ENCODE measurements at places on chromosomes 3 and 15.

GRCh38 chr3:111541911-111542483 is at the start of gene CD96:
Gene CD96 (plus strand): TSS chr3:111542197. CDS start chr3:111542249, 52 bp downstream.
- DNase-seq = no peak

- no peak for DNase-seq
These were observed 33.1 kb downstream of the QTRT2 start for GRCh38 chr3:114089675-114090074.

- DNase-seq = no peak
These were observed 11.7 kb upstream of the WNT7A start for GRCh38 chr3:13891492-13892073.

- no peak for DNase-seq
These were observed 66.9 kb upstream of the FGF12 start for GRCh38 chr3:192794216-192794615.

DNA sequence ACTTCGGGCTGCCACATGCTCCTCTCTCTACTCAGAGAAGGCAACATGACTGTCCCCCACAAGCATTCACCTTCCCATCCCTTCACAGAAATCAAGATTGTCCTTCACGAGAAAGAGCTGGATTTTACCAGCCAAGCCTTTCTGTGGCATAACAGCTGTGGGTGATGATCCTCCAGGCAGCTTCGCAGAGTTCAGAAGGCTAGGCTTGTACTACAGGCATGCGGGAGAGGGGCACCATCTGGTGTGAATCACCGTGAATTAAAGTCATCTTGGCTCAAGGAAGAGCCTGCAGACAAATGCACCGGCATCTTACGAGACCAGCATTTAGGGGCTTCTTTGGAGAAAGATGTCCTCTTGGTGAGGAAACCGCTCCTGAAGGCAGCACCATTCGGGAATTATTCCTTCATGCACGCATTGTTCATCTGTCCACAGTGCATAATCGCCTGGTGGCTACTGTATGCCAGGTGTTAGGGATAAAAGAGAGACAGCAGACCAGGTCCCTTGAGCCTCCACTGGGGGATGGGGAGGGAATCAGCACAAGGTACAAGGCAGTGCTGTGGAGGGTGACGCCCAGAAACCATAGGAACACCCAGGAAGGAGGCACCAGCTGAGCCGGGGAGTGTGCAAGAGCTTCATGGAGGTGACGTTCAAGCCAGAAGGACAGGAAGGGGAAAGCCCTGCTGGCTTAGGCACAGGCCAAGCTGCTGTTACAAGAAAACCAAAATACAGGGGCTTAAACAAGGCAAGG is 108.6 kb downstream of the TMEM266 start:
- peak; percentile 73 for DNase-seq

DNA sequence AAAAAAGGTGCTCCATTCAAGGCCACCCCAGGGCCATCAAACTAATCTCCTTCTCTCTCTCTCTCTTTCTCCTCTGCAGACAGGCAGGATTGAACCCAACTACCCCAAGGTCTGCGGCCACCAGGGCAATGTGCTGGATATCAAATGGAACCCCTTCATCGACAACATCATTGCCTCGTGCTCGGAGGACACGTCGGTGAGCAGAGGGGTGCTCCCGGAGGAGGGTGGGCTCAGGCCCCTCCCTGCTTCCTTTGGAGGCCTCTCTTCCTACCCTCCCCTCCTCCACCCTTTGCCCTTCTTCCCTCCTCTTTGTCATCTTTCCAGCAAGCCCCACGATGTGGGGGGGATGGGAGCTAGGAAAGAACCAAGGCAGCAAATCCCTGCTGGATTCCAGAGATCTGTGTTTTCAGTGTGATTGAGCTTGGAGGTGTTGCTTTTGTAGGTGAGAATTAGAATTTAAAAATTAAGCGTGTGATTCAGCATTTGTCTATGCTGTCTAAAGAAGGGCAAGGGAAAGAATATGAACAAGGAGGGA is 116.3 kb downstream of the CORO2B start:
- no peak for DNase-seq

- DNase-seq = no peak
These were observed 87.6 kb upstream of the LRIG1 start for GRCh38 chr3:66588340-66588847.
